ENCODE measurements at places on chromosomes 6 and 20.

DNA sequence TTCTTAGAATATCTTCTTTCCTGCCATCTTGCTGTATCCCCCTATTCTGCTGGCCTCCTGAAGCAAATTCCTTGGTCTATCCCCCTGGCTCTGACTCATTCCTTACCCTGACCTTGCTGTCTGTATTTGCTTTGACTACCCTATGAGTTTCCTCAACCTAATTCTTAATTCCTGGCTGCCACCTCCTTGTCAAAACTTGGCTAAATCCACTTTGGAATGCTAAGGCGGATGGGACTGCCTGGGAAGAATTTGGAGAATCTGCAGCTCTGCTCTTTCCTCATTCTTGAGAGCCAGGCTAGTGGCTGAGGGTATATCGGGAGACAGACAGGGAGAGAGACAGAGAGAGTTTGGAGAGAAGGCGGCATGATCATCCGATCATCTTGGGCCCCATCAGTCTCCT is 24.4 kb downstream of the CAP2 start:
- no peak for DNase-seq
- H3K36me3 ChIP-seq = no peaks in the 10 kb centered on the region
- no peaks in the 10 kb centered on the region for H3K27me3 ChIP-seq
- no peak overlapping the region for H3K4me3 ChIP-seq

- H3K4me3 ChIP-seq = no peak overlapping the region
- no peak for DNase-seq
- H3K27ac ChIP-seq = no peak overlapping the region
- H3K36me3 ChIP-seq = no peaks in the 10 kb centered on the region
- H3K4me1 ChIP-seq = no peaks in the 10 kb centered on the region
These were observed 106.4 kb upstream of the TAB2 start for GRCh38 chr6:149211046-149211571.

GRCh38 chr6:156585859-156586258 is 191.3 kb upstream of the ARID1B start:
- no peaks in the 10 kb centered on the region for H3K36me3 ChIP-seq
- no peak for DNase-seq
- no peaks in the 10 kb centered on the region for H3K4me1 ChIP-seq
- no peak overlapping the region for H3K4me3 ChIP-seq

DNA sequence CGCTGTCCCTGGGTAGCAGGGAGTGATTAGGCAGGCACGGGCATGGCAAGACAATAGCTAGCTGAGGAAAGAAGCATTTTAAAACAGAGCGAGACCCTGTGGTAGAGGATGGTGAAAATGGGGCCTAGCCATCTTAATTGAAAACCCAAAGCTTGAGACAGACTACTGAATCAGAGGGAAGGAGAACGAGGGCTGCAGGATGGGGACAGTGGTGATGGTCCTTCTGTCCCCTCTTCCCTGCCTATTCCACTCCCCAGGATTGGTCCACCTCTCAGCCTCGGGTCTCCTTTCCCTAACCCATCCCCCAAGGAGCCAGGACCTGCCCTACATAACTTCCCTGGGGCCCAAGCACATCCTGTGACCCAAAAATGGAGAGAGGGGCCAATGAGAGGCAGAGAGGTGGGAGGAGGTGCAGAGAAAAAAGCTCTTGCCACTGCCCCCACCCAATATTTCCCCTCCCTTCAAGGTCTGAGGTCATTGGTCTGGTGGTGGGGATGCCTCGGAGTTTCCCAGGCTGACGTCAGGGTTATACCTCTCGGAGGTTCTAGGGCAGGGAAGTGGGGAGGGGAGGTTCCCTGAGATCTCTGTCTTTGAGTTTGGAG is 884 bp upstream of the CUTA start:
- DNase-seq = no peak
- H3K36me3 ChIP-seq = peaks cover 7% of the 10 kb centered on the region
- H3K27ac ChIP-seq = no peak overlapping the region
- H3K27me3 ChIP-seq = no peaks in the 10 kb centered on the region
- H3K4me3 ChIP-seq = peak overlapping the region; percentile 19
- H3K4me1 ChIP-seq = peaks cover 1% of the 10 kb centered on the region

DNA sequence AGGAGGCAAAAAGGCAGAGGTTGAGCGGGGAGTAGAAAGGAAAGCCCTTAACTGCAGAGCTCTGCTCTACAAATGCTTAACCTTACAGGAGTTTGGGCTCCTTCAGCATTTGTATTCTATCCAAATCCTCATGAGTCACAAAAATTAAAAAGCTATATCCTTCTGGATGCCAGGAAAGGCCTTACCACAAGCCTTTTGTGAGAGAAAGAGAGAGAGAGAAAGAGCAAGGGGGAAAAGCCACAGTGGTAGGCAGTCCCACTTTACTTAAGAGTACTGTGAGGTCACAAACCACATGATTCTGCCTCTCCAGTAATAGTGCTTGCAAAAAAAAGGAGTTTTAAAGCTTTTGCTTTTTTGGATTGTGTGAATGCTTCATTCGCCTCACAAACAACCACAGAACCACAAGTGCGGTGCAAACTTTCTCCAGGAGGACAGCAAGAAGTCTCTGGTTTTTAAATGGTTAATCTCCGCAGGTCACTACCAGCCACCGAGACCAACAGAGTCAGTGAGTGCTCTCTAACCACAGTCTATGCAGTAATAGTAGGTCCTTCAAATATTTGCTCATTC is at the start of gene RUNX2:
Gene RUNX2 (plus strand): TSS at position 375 of the 567 bp plus-strand sequence. CDS start 397 bp downstream, outside the sequence.
- H3K36me3 ChIP-seq = no peaks in the 10 kb centered on the region
- H3K4me3 ChIP-seq = no peak within 1 kb of the TSS
- H3K27me3 ChIP-seq = no peaks in the 10 kb centered on the region
- no peaks in the 10 kb centered on the region for H3K4me1 ChIP-seq

- H3K27ac ChIP-seq = no peak overlapping the region
- peaks cover 3% of the 10 kb centered on the region for H3K4me1 ChIP-seq
- no peak overlapping the region for H3K4me3 ChIP-seq
- no peaks in the 10 kb centered on the region for H3K27me3 ChIP-seq
These were observed 54.1 kb upstream of the CHD6 start for GRCh38 chr20:41672282-41672681.

DNA sequence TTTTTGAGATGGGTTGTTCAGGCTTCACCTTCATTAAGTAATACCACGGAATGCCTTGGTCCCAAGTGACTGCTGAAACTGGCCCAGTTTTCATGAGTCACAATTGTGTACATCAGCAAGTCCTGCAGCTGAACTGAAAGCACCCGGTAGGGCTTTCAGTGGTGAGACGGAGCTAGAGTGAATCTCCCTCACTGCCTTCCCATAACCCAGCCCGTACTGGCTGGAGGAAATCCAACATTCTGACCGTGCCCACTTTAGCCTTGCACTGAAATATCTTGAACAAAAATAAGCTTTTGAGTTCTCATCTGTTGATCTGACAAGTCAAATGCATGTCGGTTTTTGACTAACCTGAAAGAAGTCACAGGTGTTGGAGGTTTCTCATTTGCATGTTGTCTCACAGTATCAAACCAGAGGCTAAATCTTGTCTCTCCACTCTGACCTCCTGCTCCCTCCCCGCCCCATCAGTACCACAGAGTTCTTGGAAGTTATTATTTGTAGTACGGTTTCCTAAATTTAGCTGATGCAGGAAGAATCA is 35.9 kb downstream of the DUSP22 start:
- no peak overlapping the region for H3K27ac ChIP-seq
- no peaks in the 10 kb centered on the region for H3K4me1 ChIP-seq
- H3K27me3 ChIP-seq = no peaks in the 10 kb centered on the region
- H3K4me3 ChIP-seq = no peak overlapping the region
- H3K36me3 ChIP-seq = peaks cover 2% of the 10 kb centered on the region
- DNase-seq = no peak

- no peaks in the 10 kb centered on the region for H3K4me1 ChIP-seq
- H3K4me3 ChIP-seq = no peak overlapping the region
- DNase-seq = no peak
- no peaks in the 10 kb centered on the region for H3K27me3 ChIP-seq
- H3K27ac ChIP-seq = no peak overlapping the region
- H3K36me3 ChIP-seq = no peaks in the 10 kb centered on the region
These were observed 121.4 kb upstream of the MAFB start for GRCh38 chr20:40810332-40811000.

DNA sequence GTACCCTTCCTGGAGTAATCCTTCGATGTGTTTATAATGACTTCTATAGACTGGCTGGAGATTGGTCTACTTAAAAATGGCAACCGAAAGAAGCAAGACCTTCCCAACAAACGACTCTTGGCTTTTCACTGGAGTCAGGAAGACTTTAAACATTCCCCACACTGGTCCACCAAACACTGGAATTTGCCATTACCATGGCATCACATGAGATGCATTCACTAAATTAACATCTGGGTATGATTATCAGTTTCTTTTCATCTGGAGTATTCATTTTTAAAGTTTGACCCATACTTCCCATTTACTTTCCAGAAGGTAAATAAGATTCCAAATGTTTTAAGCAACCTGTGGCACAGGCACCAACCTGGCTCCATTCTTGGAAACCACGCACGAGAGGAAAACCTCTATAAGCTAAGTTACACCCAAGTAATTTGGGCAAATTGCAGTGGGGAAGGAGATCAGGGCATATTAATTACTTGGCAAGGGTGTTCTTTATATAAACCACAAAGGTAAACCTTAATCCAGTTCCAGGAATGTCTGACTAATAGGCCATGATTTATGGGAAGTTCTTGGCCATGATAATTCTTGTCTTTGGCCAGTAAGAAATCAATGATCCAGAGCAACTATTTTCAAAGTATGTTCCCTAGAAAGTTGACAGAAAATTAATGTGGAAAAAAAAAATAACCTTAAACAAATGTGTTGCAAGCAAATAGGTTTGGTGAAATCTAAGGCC is 190.0 kb upstream of the COL21A1 start:
- H3K27ac ChIP-seq = no peak overlapping the region
- H3K36me3 ChIP-seq = no peaks in the 10 kb centered on the region
- H3K4me3 ChIP-seq = no peak overlapping the region

GRCh38 chr20:38253571-38253970 is 7.0 kb downstream of the KIAA1755 start:
- H3K4me3 ChIP-seq = no peak overlapping the region
- DNase-seq = no peak
- H3K4me1 ChIP-seq = no peaks in the 10 kb centered on the region
- no peak overlapping the region for H3K27ac ChIP-seq
- no peaks in the 10 kb centered on the region for H3K27me3 ChIP-seq
- H3K36me3 ChIP-seq = no peaks in the 10 kb centered on the region

GRCh38 chr20:47412083-47412482 is 55.6 kb upstream of the ZMYND8 start:
- no peak overlapping the region for H3K4me3 ChIP-seq
- H3K36me3 ChIP-seq = no peaks in the 10 kb centered on the region
- H3K4me1 ChIP-seq = no peaks in the 10 kb centered on the region
- no peak overlapping the region for H3K27ac ChIP-seq
- H3K27me3 ChIP-seq = no peaks in the 10 kb centered on the region

DNA sequence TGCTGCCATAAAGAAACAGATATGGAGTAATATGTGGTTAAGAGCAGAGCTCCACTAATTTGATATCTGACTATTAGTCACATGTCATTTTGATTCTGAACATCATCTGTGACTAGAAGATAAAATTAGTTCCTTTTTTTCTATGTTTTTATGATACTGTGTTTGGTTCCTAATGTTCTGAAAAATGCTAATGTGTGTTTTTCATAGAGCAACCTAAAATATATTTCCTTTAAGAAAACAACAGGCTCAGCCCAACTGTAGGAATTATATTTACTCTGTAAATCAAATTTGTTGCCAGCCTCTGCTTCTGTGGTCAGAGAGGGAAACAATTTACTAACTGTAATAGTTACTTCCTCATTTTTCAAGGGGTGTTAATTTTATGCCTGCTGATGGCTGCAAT is 33.3 kb upstream of the TXLNB start:
- H3K4me1 ChIP-seq = peaks cover 1% of the 10 kb centered on the region
- H3K4me3 ChIP-seq = no peak overlapping the region
- no peaks in the 10 kb centered on the region for H3K27me3 ChIP-seq
- H3K36me3 ChIP-seq = no peaks in the 10 kb centered on the region
- DNase-seq = no peak

GRCh38 chr6:33061987-33062386 is 11.5 kb downstream of the HLA-DPA1 start:
- H3K27ac ChIP-seq = no peak overlapping the region
- H3K4me1 ChIP-seq = no peaks in the 10 kb centered on the region
- no peak overlapping the region for H3K4me3 ChIP-seq
- no peaks in the 10 kb centered on the region for H3K27me3 ChIP-seq

DNA sequence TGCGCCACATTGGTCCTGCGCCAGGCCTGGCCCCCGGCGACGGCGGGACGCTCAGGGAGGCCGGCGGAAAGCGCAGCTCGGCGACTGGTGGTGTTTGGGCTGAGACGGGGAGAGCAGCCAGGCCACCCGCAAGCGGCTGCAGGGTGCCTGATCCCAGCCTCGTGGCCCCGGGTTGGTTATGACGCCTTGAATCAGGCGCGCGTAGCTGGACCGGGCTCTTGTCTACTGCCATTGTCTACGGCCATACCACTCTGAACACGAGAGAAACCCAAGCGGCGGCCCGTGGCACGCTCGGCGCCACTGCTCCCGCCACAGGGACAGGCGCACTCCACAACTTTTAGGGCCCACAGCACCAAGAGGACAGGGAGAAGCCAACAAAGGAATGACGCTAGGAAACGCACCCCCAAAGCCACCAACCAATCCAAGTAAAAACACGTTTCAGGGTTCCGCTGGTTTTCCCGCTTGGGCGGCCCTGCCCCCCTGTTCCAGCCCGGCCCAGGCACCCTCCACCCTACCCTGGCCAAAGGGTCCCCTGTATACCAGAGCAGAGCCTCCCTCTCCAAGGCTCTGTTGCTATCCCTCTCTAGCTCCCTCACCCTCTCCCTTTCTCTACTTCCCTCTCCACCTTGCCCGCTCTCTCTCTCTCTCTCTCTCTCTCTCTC is 1849.3 kb upstream of the DEFB115 start:
- H3K27ac ChIP-seq = no peak overlapping the region
- no peaks in the 10 kb centered on the region for H3K27me3 ChIP-seq
- H3K36me3 ChIP-seq = no peaks in the 10 kb centered on the region
- H3K4me1 ChIP-seq = no peaks in the 10 kb centered on the region

- no peak overlapping the region for H3K27ac ChIP-seq
- no peaks in the 10 kb centered on the region for H3K36me3 ChIP-seq
- H3K4me1 ChIP-seq = 0 out of 2 replicates have a peak, but pooled peaks cover 2% of the 10 kb centered on the region
- H3K4me3 ChIP-seq = no peak overlapping the region
- no peaks in the 10 kb centered on the region for H3K27me3 ChIP-seq
- peak; percentile 78 for DNase-seq
These were observed 113.1 kb downstream of the ADAT2 start for GRCh38 chr6:143337201-143337949.

DNA sequence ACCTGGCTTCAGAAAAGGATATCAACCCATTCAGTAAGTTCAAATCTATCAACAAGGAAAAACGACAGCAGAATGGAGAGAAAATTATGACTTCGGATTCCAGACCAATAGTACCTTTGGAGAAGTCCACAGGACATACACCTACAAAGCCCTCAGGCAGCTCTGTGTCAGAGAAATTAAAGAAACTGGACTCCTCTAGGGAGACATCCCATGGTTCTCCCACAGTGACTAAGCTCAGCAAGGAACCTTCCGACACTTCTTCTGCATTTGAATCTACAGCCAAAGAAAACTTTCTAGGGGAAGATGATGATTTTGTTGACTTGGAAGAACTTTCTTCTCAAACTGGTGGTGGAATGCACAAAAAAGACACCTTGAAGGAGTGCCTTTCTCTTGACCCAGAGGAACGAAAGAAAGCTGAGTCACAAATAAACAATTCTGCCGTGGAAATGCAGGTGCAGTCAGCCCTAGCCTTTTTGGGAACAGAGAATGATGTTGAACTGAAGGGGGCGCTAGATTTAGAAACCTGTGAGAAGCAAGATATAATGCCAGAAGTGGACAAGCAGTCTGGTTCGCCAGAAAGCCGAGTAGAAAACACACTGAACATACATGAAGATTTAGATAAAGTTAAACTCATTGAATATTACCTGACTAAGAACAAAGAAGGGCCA is 67.4 kb upstream of the HINT3 start:
- H3K4me3 ChIP-seq = no peak overlapping the region
- no peaks in the 10 kb centered on the region for H3K36me3 ChIP-seq
- no peak for DNase-seq
- H3K27ac ChIP-seq = no peak overlapping the region
- H3K27me3 ChIP-seq = no peaks in the 10 kb centered on the region
